ENCODE measurements at places on chromosomes 6 and 20. TPM values are rescaled to one million over a fixed set of nuclear protein-coding genes. Genes with fewer than 3 reads are reported as not detected.

LTB gene
- 196 TPM for total RNA-seq

TRDN gene
- total RNA-seq, result not detected

BNIP5 gene
- total RNA-seq, result not detected

SLC12A5 gene
- total RNA-seq, result not detected

FYN gene
- 491 TPM for total RNA-seq

LGSN gene
- total RNA-seq, result not detected

OLIG3 gene
- 0.40 TPM for total RNA-seq

TGM3 gene
- total RNA-seq, result not detected

- peak overlapping the region; percentile 48 for H3K27ac ChIP-seq
Measured at GRCh38 chr6:157980288-157981131, 1.2 kb upstream of the SYNJ2 start.

DNA sequence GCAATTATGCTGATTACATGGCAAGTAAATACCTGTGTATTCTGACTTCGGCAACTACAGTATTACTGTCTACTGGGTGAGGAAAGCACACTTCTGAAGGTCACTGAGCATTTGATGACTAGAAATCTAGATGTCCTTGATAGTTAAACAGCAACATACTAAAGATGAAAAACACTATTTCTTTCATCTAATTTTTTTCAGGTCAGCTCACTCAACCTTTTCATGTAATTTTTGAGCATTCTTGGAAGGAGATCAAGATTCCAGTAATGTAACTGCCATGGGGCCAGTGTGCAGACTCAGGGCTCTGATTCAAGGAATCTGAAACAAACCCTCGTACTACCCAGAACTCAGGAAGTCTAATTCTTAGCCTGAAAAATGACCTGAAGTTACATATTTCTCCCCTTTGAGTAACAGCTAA lies 222.6 kb upstream of the TAB2 start:
- peaks cover 32% of the 10 kb centered on the region for H3K4me1 ChIP-seq
- no peaks in the 10 kb centered on the region for H3K27me3 ChIP-seq
- no peak overlapping the region for H3K27ac ChIP-seq
- H3K4me3 ChIP-seq, result peak overlapping the region; percentile 4

GRCh38 chr6:130359736-130360135 lies 6.1 kb upstream of the TMEM200A start:
- no peaks in the 10 kb centered on the region for H3K27me3 ChIP-seq
- H3K27ac ChIP-seq, result no peak overlapping the region
- DNase-seq, result no peak

DNA sequence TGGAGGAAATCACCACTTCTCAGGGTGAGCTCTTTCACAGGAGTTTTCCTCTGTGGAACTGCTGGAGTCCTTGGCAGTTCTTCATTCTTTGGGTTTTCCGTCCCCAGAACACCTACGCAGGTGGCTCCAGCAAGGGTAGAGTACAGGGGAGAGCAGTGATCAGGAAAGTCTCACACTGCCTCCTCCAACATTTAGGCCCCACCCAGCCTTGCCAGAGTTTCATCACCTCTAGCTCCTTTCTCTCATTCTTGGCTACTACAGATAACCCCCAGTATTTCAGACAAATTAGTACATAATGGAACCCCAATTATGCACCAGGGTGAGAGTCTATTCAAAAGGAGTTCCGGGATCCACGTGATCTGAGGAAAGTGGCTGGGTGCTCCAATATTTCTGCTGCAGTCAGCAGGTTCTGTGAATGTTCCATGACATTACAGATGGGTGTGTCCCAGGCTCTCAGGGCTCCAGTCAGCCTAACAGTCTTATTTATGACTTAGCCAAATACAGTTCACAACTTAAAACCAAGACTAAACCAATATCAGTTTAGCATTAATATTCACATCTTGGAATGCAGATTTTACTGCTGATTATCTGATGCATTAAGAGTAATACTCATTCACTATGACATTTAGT lies 44.6 kb downstream of the GPR63 start:
- H3K4me1 ChIP-seq, result no peaks in the 10 kb centered on the region
- no peaks in the 10 kb centered on the region for H3K27me3 ChIP-seq
- no peak overlapping the region for H3K4me3 ChIP-seq
- H3K36me3 ChIP-seq, result peaks cover 4% of the 10 kb centered on the region
- no peak for DNase-seq

DNA sequence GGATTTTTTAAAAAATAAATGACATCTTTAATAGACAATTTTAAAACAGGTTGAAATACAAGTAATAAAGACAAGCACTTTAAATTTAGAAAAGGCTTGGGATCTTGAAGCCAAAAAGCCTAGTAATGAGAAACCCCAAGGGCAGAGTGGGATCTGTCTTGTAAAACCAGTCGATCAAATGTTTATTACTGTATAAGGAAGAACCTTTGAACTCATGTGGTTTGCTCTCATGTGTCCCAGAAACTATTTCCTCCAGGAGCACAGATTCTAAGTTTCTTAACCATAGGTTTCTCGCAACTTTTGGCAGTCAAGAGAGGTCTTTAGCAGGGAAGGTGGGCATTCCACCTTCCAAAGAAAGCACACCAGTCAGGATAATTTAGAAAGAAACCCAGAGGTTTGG lies 541.7 kb upstream of the BTBD3 start:
- H3K36me3 ChIP-seq, result no peaks in the 10 kb centered on the region
- H3K4me1 ChIP-seq, result no peaks in the 10 kb centered on the region
- no peak for DNase-seq
- H3K27me3 ChIP-seq, result no peaks in the 10 kb centered on the region
- no peak overlapping the region for H3K4me3 ChIP-seq
- H3K27ac ChIP-seq, result no peak overlapping the region

DNA sequence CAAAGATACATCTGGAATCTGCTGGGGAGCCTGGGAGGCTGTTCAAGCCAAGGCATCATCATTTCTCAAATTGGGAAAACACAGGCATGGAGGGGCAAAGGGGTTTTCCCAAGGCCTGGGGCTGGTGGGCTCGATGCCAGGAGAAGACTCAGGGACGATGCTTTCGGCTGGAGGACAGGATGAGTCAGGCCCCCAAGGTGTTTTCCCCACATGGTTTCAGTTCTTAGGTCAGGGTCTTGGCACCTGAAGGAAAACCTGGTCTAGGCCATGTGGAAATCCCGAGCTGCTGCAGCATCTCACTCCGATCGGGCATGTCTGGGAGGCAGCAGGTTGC lies 348.1 kb downstream of the CDC5L start:
- H3K36me3 ChIP-seq, result no peaks in the 10 kb centered on the region
- no peak overlapping the region for H3K4me3 ChIP-seq
- H3K27me3 ChIP-seq, result no peaks in the 10 kb centered on the region
- H3K4me1 ChIP-seq, result no peaks in the 10 kb centered on the region
- DNase-seq, result no peak

Data from CD8-positive, alpha-beta memory T cell (primary cell).